ENCODE measurements at places on chromosomes 4 and X.

GRCh38 chr4:150415213-150415612 is 166.7 kb upstream of the MAB21L2 start:
- no peak for DNase-seq

- DNase-seq = no peak
Observed at GRCh38 chrX:139172731-139173130, 357.8 kb upstream of the F9 start.

- no peak for DNase-seq
Observed at GRCh38 chrX:134601240-134601765, 57.0 kb downstream of the PLAC1 start.

DNA sequence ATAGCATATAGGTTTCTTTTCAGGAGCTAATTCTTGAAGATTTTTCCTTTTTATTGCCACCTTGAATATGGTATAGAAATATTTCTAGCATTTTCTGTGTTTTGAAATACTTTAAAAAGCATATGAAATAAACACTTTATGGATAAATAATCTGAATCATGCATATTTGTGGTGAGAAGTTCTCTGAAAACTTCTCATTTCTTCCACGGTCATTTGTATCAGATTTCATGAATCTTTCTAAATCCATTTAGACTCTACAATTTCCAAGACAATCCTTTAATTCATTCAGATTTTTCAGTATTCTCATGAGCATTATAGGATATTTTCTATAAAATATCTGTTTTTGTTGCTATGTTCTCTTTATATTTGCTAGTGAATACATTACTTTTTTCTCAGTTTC is 16.2 kb upstream of the CA5B start:
- no peak for DNase-seq

- DNase-seq = no peak
Observed at GRCh38 chrX:47217121-47217851, 1.2 kb upstream of the CDK16 start.

DNA sequence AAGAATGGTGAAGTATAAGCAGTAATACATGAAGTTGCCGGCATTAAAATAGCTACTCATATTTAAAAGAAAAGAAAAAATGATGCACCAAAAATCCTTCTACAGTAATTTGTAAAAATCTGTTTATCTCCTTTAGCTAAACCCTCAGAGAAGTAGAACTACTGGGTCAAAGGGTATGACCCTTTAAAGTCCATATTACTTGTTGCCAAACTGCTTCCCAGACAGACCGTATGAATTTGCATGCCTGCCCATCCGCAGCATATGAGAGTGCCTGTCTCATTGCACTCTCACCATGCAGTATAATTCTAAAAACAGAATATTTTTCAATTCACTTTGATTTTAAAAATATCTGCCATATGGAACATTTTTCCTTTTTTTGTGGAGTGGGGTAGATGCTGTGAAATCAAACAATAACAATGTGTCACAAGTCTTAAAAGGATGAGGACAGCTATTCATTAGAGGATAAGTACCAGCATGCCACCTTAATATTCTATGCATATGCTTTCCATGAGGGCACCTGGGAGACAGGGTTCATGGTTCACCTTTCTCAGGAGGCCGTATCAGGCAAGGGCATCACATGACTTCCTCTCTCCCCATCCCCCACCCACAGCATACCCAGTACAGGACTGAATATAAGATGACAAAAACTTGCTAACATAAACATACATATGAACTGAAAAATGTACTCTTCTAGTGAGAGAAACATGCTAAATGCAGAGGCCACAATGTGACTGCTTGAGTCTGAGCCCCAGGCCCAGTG is 17.8 kb downstream of the ZDHHC9 start:
- no peak for DNase-seq

DNA sequence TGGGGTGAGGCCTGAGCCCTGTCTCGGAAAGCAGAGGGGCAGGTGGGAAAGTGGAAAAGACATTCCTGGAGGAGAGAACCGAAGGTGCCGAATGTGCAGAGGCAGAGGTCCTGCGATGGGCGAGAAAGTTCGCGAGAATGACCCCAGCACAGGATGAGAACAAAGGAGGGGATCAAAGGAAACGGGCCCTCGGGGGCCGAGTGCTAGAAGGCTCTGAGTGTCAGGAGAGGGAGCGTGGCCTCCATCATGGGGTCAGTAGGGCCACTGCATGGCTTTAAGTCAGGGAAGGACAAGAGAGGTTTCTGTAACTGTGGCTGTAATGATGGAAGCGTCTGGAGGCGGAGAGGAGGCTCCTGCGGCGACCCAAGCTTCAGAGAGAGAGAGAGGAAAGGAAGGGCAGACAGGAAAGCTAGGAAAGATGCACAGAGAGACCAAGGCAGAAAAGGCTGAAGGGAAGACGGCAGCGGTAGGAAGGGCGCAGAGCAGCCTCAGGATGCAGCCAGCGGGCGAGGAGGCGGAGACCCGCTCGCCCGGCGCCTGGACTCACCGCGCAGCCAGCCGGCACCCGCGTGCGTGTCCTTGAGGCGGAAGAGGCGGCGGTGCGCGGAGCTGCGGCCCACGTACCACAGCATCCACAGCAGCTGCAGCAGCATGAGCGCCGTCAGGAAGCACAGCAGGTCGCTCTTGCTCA is 669 bp downstream of the OTOP1 start:
- DNase-seq = no peak

DNA sequence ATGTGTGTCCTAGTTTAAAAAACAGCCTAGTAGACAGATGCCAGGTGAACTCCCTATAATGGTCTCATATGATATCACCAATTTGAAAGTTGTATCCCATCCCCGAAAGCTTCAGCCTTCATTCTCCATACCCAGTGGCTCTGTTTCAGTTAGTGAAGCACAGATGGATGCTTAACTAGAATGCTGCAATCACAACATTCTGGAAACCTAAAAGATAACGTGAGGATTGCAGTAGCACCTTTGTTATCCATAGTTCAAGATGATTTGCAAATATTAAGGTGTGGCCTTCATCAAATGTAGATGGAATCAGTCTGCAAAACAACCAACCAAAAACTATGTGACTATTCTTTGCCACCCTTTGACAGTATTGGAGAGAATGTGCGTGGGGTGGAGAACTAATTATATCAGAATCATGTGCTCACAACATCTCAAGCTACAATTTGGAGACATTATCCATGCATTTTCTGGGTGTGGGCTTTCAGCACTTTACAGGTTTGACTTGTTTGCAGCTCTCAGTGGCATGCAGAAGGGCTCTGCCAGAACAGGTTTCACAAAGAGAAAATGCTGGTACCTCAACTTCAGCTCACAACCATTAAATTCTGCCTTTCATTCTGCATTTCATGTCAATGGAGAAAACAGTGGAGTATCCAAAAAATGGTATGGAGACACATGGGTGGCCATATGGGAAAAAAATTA is 18.3 kb upstream of the PPID start:
- DNase-seq = no peak

DNA sequence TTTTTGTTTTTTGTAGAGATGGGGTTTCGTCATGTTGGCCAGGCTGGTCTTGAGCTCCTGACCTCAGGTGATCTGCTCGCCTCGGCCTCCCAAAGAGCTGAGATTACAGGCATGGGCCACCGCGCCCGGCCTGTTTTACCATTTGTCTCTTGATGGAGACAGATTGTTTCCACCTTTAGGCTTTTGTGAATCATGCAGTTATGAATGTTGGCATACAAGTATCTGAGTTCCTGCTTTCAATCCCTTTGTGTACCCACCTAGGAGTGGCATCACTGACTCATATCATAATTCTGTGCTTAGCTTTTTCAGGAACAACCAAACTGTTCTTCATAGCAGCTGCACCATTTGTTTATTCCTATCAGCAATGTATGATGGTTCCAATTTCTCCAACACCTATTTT is 20.2 kb upstream of the MGST2 start:
- no peak for DNase-seq

DNA sequence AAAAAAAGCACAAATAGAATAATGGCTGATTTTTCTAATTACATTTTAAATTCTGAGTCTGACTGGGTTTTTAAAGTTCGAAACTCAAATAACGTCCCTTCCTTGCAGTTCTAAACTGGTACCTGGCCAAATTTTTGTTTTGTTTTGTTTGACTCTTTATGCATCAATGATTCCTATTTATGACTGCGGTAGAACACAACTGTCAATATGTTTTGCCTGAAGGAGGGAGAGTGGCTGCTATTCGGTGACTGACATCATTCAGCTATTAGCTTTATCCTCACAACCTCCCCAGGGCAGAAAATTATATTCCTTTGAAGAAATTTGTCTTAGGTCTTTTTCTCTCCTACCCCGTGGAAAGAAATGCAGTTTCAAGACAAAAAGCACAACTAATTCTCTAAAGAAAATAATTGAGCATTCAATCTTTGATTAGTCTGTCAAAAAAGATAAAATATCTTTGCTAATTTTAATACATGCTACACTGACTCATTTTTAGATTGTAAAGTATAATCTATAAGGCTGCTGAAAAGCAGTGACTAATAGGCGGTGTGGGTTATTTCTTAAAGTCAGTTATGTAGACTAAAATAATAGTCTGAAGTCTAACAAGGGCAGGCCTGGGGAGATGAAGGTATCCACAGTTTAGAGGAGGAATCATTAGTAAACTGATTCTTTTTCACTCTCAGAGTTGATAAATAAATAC is 61.9 kb downstream of the TMEM150C start:
- no peak for DNase-seq

- no peak for DNase-seq
Observed at GRCh38 chr4:159428975-159429692, 326.3 kb downstream of the RAPGEF2 start.

GRCh38 chrX:111020283-111020682 is 75.7 kb upstream of the PAK3 start:
- no peak for DNase-seq

- no peak for DNase-seq
Observed at GRCh38 chrX:115562480-115562847, 1.5 kb downstream of the PLS3 start.

GRCh38 chr4:37689353-37690095 is 3.3 kb upstream of the RELL1 start:
- no peak for DNase-seq

DNA sequence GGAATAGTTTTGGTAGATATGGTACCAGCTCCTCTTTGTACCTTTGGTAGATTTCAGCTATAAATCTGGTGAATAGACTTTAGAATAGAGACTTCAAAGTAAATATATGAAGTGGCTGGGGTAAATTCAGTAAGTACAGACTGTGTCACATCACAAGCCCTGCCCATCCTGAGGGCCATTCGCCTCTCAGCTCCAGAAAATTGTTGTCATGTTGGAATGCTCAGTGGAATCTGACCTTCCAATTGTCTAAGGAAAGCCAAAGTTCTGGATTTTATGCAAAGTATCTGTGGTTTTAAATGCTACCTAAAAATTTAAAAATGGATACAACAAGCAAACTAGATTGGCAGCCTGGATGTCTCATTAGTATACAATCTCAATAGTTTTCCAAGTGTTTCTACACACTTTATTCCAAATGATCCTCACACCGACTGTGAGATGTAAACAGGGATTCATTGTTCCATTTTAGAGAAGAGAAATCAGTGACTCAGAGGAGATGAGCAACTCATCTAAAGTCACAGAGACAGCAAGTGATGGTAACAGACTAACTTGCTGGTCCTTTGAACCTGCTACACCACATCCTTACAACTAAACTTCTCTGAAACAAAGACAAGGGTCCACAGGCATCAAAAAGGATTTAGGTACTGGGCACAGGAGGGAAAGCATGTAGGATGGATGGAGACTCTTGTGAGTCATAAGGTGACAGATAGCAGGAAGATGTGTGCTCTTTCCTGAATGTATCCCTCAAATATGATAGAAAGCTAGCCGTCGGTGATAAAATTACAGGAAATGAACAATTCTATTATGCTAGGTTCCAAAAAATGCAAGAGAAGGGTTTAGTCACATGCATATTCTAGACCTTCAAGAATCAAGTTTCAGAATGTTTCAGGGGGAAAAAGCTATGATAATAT is 127.3 kb downstream of the ATP10D start:
- DNase-seq = no peak

DNA sequence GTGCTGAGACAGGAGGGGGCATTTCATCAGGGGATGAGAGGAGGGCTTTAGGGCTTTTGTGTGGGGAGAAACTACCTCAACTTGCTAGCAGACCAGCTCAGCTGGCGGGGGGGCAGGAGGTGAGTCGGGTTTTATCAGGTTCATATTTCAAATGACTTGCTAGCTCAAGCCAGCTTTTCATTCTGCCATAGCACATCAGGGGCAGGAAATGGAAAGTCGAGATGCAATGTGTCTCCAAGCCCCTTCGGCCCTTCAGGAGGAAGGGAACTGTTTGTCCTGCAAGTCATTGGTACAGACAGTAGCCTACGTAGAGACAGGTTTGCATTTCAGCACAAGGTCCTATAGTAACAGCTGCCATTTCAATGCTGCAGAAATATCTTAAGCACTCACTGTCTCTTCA is 194.1 kb downstream of the PTTG2 start:
- DNase-seq = no peak

- DNase-seq = no peak
Observed at GRCh38 chr4:54717694-54718093, 59.9 kb downstream of the KIT start.

DNA sequence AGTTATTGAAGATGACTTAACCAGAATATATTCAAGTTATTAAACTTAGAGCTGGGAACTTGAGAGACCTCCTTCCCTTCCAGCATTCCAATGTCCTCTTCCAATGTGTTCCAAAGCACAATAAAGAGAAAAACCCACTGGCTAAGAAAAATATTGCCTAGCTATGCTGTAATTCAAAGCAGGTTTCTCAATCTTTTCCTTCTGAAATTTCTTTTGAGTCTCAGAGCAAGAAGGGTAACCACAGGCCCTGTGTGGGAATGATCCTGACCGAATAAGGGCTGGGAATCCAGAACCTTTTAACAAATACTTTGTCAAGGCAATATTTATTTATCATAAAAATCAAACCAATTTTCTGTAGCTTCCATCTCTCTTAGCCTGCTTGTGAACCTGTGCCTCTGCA is 150.7 kb upstream of the SFRP2 start:
- no peak for DNase-seq

GRCh38 chr4:42750091-42750490 is 93.2 kb upstream of the ATP8A1 start:
- DNase-seq = no peak

GRCh38 chrX:109485470-109486340 is 3.8 kb upstream of the GUCY2F start:
- peak; percentile 53 for DNase-seq

DNA sequence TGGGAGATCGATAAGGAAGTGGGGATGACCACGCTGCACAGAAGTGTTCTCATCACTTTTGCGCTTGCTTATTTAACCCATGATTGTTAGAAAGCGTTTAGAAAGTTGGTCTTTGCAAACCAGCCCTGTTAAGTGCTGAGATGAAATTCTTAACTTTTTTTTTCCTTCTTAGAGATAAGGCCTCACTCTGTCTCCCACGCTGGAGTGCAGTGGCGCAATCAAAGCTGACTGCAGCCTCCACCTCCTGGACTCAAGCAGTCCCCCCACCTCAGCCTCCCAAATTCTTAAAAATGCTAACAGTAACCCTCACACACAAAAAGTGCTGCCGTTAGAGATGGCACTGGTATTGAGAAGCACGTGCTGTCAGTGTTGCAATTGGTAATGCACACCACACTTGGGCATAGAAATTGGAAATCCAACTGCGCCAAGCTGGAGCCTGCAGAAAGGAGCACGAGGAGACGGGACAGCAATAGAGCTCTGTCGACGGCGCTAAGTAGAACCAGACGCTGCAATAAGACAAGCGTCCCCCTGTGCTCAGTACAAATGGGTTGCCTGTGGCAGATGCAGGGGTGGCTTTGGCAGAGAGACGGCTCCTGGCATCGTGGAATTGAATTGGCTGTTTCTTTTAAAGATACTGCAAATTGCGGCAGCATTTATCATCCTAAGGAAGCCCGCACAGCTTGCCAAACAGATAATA is 113.4 kb downstream of the TBL1X start:
- DNase-seq = no peak

- DNase-seq = no peak
Observed at GRCh38 chr4:14800977-14801376, 201.3 kb upstream of the CPEB2 start.

GRCh38 chr4:56972389-56972788 is 5.0 kb downstream of the NOA1 start:
- DNase-seq = no peak

All from SK-N-MC (cell line).